ENCODE measurements at places on chromosomes 16 and 17.

DNA sequence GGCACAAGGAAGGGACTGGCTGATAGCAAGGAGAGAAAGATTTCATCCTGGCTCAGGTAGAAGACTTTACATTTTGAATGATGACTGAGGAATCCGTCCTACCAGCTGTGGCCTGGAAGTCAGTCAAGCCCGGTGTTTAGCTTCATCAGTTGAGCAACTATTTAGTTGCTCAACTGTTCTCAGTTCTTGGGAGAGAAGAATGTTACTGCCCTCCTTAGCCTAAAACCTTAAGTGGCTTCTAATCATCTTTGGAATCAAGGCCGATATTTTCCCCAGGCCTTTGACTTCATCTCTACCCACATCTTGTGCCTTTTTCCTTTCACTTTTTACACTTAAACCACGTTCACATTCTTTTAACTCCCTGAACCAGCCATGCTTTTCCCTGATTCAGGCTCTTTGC lies 17.3 kb upstream of the RBL2 start:
- no peak for DNase-seq

DNA sequence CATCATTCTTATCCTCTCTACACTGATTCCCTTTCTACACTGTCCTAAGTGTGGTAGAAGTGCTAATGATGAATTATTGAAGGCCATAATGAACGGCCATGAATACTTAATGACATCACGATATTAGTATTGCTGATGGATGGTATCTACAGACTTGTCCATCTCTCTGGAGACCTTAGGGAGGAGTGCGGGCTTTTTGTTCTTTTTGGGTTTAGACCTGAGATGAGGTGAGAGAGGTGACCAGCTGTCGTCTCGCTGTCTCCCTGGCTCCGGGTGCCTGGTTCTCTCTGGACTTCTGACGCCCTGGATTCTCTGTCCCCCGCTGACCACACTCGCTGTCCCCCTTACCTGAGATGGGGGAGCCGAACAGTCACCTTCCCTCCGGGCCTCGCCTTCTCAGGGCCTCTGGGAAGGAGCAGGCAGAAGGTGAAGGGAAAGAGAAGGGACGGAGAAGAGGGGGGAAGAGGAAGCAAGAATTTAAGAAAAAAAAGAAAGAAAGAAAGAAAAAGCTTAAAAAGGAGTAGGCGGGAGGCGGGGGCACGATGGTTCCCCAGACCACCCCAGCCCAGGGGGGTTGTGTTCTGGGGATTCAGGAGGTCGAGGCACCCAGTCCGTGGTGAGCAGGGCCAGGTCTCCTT lies 17.1 kb downstream of the SGCA start:
- no peak for DNase-seq

GRCh38 chr16:25413975-25414374 lies 156.3 kb upstream of the ZKSCAN2 start:
- no peak for DNase-seq

DNA sequence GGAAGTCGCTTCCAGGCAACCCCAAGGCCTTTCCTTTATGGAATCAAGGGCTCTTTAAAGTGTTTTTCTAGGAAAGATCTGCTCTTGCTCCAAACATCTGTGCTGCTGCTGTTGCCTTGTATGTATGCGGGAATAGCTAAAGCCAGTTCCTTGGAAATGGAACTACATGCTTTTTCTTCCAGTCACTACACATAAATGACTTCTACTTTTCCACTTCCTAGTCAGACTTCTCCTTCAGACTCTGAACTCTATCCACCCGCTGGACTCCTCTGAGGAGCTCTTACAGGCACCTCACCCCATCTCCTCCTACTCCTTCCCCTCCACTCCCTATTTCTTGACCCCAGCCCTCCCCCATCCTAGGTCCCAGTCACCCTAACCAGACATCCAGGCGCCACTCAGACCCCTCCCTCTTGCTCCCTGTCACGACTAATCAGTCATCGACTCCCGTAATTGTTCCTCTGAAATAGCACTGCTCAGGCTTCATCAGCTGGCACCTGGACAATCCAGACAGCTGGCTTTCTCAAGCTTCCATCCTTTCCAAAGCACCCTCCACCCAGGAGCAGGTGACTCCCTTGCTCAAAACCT lies 15.0 kb upstream of the PEMT start:
- DNase-seq, result no peak

DNA sequence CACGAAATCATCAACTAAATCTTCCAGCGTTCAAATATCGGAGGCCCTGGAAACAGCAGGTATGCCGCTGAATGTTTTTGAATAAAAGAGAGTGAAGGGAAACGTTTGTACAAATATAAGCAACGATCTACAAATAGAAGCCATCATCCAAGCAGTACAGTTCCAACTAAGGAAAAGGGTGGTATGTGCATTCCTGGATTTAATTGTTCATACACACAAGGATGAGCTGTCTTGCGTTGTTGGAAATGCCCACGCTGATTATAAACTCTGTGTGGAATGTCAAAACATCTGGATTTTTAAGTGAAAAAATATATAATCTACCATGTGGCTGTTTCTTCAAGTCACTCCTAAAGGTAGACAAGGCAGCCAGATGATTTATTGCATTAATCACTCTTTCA lies 191.8 kb upstream of the HSBP1 start:
- DNase-seq, result no peak

DNA sequence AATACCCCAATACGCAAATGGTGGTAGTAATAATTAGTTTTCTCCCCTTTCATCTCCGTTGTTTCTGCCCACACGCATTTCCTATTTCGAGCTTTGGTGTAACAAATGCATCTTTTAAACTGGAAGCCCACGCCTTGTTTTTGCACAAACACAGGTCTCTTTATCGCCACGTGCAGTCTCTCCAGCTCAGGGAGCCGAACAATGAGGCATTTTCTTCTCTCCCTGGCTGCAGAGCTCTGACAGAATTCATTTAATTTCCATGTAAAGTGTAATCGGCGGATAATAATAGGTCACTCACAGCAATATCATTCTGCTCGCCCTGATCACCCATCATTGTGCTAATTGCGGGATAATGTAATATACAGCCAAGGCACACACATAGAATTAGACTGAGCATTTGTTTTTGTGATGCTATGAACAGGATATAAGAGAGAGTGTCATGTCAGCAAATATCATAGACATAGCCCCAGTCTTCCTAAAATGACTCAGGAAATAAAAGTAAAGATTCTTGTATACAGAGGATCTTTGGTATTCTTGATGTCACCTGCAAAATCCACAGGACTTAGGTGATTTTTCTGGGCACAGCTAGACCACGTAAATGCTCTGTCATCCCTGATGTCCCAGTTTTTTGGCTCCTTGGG lies 452.6 kb upstream of the CDH11 start:
- DNase-seq, result no peak

GRCh38 chr17:41733348-41734138 lies 900 bp downstream of the HAP1 start:
- no peak for DNase-seq

- no peak for DNase-seq
Measured at GRCh38 chr17:57480438-57481196, 224.3 kb downstream of the MSI2 start.

DNA sequence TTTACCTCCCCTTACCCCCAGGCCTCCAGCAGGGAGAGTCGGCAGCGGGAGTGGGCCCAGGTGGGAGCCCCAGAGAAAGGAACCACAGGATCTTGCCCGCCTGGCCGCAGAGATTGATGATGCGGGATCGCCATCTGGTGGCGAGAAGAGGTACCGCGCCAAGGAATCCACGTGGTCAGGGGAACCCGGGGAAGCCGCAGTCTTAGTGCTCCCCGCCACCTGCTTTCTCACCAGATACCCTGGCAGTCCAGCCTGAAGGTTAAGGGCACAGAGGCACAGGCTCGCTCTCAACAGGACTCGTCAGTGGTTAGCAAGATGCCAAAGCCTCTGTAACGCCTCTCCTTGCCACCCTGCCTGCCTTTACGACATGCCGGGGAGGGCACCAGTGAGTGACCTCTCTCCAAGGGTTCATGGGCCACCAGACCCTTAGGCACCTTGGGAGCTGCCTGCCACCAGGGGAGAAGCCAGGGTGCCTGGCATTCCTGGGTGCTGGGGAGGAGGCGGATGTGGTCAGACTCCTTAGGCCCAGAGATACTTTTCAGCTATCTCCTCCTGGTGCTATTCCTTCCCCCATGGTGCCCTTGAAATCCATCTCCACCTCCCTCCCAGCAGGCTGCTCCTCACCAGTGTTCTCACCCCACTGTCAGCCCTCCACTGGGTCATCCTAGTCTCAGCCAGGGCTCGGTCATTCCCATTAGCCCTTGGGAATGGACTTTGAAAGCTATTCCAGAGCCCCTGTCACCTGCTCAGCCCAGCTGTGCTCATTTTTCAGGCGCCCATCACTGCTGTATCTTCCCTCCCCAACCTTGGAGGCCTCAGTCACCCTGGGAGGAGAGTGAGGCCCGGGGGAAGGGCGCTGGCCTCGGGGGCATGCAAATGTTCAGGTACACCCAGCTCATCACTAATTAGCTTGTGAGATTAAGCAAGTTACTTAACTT lies 5.5 kb upstream of the RHBDF2 start:
- DNase-seq, result peak; percentile 80

- DNase-seq, result peak; percentile 56
Measured at GRCh38 chr16:49700251-49701064, 155.5 kb downstream of the ZNF423 start.

DNA sequence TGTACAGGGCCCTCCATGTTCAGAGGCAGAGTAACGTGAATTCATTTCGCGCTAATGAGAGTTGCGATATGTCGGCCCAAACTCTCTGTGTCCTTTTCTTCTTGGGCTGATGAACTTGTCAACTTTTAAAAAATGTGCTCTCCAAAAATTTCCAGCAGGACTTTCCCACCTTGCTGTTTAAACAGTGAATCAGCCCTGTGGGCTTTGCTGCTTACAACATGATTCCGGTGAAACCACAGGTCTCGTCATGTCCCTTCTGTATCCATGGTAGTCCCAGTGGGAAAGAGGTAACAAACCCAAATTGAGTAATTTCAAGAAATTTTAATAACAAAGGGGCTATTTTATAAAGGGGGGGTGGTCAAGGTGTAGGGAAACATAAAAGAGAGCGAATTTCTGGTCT lies 612.9 kb downstream of the MAF start:
- no peak for DNase-seq

- DNase-seq, result peak; percentile 86
Measured at GRCh38 chr16:66357523-66357928, 9.0 kb upstream of the CDH5 start.

GRCh38 chr16:86252596-86252995 lies 257.7 kb upstream of the FOXF1 start:
- no peak for DNase-seq

DNA sequence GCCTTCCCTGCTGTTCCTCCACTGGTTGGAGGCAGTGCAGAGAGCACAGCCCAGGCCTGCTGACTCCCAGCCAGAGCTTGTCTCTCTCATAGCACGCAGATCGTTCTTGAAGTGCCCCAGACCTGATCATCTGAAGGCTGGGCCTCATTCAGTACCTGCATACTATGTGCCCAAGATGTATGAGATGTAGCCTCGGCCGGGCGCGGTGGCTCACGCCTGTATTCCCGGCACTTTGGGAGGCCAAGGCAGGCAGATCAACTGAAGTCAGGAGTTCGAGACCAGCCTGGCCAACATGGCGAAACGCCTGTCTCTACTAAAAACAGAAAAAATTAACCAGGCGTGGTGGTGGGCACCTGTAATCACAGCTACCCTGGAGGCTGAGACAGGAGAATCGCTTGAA lies 31.0 kb downstream of the WNT3 start:
- no peak for DNase-seq

DNA sequence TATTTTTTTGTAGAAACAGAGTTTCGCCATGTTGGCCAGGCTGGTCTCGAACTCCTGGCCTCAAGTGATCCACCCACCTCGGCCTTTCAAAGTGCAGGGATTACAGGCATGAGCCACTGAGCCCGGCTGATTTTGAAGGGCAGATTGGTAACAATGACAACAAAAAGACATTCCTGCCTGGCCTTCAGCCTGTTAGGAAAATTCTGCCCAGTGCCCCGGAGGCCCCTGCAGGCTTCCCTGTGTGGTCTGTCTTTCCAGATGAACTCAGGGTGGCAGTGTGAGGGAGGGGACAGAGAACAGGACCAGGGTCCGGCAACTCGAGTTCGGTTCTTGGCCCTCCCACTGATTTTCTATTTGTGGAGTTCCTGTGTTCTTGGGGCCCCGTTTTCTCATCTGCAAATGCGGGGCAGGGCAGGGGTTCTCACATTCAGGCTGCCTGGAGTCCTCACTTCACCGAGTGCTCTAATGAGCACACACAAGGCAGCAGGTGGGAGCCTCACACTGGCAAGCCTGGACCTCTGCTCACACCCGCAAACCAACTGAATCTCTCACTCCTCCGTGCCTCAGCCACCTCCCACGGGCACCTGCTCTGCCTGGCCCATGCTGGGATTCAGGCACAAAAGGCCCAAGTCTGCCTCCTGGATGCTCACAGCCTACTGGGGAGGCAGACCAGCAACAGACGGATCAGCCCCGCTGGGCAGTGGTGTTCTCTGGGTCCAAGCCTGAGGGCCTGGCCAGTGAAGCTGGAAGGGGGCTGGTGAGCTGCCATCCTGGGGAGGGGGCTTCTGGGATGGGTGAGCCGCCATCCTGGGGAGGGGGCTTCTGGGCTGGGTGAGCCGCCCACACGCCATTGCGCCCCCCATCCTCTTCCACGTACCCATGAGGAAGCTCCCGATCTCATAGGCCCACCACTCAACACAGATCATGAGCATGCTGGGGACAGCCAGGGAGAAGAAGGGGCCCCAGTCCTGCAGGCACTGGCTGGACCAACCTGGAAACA lies 10.3 kb downstream of the SLC47A2 start:
- no peak for DNase-seq

DNA sequence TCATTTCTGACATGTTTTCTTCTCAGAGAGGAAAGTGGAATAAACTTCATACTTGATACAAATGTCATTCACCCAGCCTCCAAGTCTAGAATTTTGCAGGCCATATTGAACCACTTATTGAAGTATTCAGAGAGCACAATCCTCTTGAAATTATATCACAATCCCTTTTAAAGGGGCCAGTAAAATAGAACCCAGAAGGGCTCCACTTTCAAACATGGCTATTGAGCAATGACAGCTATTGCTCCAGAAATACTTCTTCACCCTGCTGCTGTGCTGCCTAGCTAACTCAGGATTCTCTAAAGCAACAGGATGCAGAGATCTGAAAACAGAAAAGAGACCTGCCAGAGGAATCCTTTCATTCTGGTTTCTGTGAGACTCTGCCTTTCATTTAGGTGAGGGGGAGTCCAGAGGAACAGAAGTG lies 275.0 kb upstream of the CDH5 start:
- no peak for DNase-seq

DNA sequence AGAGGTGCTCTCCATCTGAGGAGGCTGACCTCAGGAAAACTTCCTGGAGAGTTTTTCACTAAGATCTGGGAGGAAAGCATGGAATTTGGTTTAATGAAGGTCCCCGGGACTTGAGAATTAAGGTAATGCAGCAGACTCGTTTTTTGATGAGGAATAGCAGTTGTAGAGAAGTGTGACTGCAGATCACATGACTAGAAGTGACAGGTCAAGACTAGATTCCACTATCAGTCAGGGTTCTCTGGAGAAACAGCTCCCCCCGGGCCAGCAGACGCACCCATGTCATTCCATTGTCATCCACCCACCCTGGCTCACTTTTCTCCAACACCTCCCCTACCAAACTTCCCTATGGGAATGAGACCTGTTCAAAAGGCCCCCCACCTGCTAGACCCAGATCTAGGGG lies 1.9 kb upstream of the DHRS13 start:
- no peak for DNase-seq

- DNase-seq, result no peak
Measured at GRCh38 chr17:81457401-81457800, 55.2 kb downstream of the ACTG1 start.

Data from hindlimb muscle (tissue), 1 donor.